ENCODE measurements at places on chromosomes 1 and 21.

DNA sequence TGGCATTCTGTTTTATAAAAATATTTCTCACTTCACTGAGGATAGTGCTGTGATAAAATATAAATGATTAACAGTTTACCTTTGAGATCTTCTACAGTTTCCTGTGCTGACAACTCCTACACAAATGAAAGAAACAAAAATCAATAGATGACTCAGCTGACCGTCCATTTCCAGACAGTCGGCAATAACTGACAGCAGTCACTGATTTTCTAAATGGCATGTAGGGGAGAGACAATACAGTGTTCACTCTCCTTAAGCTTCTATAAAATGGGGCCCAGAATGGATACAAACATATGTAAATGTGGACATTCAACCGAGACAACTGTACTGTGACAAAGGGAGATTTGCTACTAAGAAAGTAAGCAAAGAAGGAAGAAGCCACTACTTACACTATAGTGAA lies 34.3 kb downstream of the PCNX2 start:
- DNase-seq, result no peak

GRCh38 chr1:78586572-78586971 lies 33.7 kb upstream of the IFI44L start:
- DNase-seq, result no peak

- DNase-seq, result no peak
Measured at GRCh38 chr1:18716112-18716784, 85.6 kb downstream of the PAX7 start.

GRCh38 chr1:78053498-78053897 lies 7.7 kb downstream of the GIPC2 start:
- DNase-seq, result no peak

DNA sequence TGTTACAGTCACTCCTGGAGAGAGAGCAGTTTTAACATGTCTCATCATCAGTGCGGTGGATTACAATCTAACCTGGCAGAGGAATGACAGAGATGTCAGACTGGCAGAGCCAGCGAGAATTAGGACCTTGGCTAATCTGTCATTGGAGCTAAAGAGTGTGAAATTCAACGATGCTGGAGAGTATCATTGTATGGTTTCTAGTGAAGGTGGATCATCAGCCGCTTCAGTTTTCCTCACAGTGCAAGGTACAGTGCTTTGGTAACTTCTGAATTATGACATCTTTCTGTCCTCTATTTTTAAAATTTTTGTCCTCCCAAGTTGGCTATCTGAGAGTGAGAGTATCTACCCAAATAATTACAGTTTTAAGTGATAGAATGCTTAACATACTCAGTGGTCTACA lies 199.4 kb downstream of the HMCN1 start:
- DNase-seq, result no peak

- DNase-seq, result peak; percentile 20
Measured at GRCh38 chr21:15445327-15445726, 284.5 kb upstream of the USP25 start.

DNA sequence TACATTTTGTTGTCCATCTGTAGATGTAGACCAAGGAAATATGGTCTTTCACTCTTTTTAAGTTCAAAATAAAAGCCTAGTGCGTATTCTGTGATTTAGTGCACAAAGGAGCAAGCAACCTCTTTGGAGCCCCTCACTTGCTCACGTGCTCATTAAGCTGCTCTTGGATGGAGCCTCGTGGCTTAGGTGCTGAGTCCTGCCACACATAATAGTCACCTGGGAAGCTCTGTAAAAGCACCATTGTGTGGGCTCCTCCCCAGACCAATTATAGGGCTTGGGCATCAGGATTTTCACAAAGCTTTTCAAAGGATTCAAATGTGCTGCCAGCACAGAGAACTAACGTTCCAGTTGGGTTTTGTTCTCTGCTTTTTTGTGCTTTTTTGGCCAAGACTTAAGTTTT lies 85.0 kb downstream of the PCP4 start:
- DNase-seq, result no peak

- peak; percentile 28 for DNase-seq
Measured at GRCh38 chr1:151898519-151898991, 10.8 kb downstream of the THEM4 start.

DNA sequence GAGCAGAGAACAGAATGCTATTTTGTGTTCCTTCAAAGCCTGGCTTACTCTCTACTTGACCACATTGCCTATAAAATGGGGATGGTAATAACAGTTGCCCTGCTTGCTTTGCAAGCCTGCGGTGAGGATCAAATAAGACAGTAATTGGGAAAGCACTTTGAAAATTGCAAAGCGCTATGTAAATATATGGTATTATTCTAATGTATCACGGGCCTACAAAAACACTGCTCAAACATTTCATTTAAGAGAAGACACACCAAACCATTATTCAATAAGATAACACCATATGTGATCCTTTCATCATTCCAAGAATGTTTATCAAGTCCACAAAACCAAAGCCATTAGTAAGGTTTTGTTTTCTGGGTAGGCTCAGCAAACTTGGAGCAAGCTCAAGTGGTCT lies 208.4 kb downstream of the ROR1 start:
- DNase-seq, result no peak

GRCh38 chr1:214213136-214213535 lies 67.8 kb upstream of the SMYD2 start:
- DNase-seq, result no peak

DNA sequence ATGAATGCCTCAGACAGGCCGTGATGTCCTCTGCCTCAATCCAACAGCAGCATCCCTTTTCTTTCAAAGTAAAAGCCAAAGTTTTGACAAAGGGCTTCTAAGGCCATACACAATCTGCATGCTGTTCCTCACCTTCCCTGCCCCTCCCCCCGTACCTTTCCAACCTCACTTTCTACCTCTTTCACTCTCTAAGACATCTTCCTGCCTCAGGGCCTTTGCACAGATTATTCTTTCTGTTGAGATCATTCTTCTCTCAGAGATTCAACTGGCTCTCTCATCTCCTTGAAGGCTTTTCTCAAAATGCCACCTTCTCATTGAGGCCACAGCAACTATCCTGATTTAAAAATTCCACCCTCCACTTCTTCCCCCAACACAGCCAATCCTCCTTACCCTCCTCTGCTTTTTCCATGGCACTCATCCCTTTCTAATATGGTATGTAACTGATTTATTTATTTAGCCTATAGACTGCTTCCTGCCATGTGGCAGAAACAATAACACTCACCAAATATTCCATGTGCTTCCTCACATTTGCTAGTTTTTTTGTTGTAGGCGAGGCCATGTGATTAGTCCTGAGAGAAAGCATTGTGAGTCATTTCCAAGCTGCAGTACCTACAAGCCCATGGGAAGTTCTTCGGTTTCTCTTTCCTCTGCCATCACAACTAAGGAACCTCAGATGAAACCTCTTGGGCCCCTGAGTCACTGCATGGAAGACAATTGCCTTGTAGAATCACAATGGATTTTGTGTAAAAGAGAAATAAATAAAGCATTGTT lies 58.7 kb upstream of the GADD45A start:
- no peak for DNase-seq

DNA sequence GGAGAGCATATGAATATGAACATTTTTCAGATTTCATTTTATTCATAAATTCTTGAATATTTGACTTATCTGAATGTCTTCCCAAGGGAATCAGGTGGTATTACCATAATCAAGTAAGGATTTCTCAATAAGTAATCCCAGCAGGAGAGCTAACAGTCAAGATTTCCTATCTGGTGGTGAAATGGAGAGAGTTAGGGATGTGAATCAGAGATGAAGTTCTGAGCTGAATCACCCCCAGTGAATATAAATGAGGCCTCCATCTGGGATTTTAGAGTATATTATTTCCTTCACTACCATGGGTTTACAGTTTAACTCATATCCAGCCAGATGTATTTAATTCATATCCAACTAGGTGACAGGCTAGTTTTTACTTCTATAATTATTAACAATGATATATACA lies 61.5 kb upstream of the RGS2 start:
- DNase-seq, result no peak

DNA sequence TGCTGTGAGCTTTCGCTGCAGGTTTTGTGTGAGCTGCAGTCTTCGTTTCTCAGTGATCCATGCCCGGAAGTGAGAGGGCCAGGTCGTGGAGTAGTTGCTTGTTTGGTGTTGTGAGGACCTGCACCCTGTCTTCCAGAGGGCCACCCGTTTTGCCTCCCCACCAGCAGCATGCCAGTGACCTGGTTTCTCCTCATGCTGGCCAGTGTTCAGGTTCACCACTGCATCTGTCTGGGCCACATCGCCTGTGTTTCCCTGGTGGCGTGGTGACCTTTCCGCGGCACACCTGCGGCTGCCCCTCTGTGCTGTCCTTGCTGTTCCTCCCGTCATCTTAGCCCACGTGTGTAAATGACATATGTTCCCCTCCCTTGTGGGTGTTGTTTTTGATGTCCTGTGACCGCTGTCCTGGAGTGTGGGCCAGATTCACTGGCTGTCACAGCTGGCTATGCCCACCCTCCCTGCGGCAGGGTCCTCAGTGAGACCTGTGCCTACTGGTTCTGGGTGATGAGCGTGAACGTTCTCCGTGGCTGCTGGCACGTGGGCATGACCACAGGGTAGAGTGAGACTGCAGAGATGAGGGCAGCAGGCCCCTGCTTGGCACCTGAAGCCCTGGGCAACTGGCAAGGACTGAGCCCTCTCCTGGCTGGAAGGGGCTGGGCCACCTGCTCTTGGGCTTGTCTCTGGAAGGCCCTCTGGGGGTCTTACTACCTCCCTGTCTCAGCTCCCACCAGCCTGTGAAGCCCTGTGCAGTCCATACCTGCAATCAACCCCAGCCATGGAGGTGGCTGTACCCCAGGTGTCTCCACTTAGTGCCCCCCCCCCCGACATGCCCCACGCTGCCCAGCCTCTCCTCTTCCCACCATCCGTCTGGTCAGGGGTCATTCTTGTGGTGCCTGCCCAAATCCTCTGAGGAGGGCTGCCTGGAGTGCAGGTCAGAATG lies 7.3 kb downstream of the IBA57 start:
- no peak for DNase-seq

DNA sequence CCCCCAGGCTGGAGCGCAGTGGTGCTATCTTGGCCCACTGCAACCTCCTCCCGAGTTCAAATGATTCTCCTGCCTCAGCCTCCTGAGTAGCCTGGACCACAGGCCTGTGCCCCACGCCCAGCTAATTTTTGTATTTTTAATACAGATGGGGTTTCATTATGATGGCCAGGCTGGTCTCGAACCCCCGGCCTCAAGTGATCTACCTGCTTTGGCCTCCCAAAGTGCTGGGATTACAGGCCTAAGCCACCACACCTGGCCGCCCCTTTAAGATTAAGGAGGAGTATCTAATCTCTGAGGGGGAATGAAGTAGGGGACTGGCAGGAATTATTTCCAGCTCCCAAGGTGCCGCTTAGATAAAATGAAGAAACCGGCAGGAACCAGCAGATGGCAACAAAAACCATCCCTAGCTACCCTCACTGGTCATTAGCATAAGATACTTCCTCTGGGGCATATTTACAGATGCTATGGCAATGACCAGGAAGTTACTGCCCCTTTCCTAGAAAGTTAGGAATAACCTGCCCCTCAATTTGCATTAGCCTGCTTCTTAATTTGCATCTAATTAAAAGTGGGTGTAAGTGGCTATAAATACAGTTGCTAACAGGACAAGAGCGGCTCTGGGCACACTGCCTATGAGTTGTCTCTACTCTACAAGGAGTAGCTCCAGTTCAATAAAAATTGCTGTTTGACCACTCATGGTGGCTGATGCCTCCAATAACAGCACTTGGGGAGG lies 7.1 kb upstream of the NSUN4 start:
- peak; percentile 61 for DNase-seq

DNA sequence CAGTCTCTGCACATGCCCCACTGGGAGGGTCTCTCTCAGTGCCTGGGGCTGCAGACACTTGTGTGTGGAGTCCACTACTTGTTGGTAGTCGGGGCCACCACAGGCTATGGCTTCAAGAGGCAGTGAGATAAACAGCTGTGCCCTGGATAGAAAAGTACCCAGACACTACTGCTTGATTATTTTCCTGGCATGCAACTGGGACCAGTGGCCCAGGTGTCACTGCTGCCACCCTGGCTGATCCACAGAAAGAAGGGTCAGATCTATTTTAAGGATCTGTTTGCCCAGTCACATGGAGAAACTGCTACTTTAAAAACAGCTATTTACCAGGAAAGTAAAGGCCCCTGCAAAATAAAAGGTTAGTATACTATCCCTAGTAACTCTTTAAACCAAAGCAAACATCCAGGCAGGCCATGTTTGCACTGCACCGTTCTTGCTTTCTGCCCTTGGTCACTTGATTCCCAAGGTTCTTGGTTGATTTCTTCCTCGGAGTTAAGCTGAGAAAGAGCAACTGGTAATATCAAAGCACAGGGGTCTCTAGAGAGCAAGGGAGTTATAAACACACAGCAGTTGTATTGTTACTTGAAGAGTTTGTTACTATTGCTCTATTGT lies 99.9 kb downstream of the GLUL start:
- no peak for DNase-seq

All from RPMI8226 (cell line).